Hair follicle dermal papilla cell (primary cell): ENCODE measurements at places on chromosomes 16 and 17. TPM values are rescaled to one million over a fixed set of nuclear protein-coding genes. Genes with fewer than 3 reads are reported as not detected.

PPM1E gene
- total RNA-seq, result 0.49 and 0.97 TPM in 2 replicates

YBX2 gene
- not detected in 2 replicates for total RNA-seq

TNFRSF17 gene
- not detected in 2 replicates for total RNA-seq

TEX2 gene
- 41.7 and 54.5 TPM in 2 replicates for total RNA-seq

ACSM3 gene
- 0.49 and 0.73 TPM in 2 replicates for total RNA-seq

KRTAP1-1 gene
- total RNA-seq, result not detected in 2 replicates
